Chondrocyte (in vitro differentiated cells): ENCODE measurements at places on chromosomes 5 and 9. TPM values are rescaled to one million over a fixed set of nuclear protein-coding genes. Genes with fewer than 3 reads are reported as not detected.

DNA sequence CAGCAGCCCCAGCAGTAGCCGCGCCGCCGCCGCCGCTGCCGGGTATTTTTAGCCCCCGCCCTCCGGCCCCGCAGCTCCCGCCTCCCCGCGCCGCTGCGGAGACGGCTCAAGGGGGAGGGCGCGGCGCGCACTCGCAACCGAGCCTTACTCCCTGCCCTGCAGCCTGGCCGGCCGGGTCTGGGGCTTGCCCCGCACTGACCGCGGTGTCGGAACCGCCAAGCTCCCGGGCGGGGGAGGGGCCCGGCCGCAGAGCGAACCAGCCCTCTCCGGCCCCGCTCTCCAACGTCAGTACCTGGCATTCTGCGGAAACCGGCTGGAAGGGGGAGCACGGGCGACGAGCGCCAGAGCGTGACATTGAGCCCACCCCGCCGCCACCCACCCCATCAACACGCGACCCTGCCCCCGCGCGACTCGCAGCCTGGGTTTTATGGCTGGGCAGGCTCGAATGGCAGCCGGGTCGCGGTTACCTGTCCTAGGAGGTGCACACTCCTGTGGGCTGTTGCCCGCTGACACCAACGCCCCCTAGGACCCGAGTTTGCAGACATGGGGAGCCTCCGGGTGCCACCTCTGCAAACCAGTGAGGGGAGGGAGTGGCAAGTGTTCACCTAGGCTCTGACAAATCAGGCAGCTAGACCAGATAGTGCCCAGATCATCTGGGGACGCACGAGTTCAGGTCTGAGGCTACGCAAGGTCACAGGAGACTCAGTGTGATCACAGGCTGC, at the start of gene ACSL6:
ACSL6 (minus strand) TSS at position 37 of the 722 bp plus-strand sequence. CDS start 105 bp downstream, outside the sequence.
- H3K27ac ChIP-seq = no peak within 1 kb of the TSS
- peak; percentile 80 for DNase-seq
- H3K27me3 ChIP-seq = peaks cover 59% of the 10 kb centered on the region
- peak within 1 kb of the TSS; percentile 66 for H3K4me3 ChIP-seq
- H3K36me3 ChIP-seq = no peaks in the 10 kb centered on the region

DNA sequence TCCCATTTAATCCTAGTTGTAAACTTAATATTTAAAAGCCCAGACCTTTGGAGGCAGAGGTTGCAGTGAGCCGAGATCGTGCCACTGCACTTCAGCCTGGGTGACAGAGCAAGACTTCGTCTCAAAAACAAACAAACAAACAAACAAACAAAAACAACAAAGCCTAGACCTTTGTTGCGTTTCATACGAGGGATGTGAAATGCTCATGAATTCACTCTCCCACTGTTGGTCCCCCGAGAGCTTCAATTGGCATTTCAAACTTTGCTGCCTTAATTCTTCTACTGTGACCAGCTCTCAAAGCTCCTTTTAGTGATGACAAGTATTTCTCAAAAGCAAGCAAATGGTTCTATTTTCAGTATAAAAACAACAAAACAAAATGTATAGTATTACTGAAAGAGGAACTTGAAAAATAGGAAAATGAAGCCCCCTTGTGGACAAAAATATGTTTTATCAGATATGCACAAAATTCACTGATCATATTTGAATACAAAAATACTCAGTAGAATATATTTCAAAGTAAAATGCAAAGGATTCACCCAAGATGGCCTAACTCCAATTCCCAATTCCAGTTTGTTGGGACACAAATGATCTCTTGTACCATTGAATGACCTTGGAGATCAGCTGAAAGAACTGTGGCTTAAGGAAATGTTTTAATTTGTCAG, 140.4 kb downstream of the ESM1 start:
- peaks cover 37% of the 10 kb centered on the region for H3K4me1 ChIP-seq
- H3K4me3 ChIP-seq = peak overlapping the region; percentile 53
- no peak for DNase-seq
- H3K27me3 ChIP-seq = no peaks in the 10 kb centered on the region

SMIM32 gene
- total RNA-seq = not detected in 3 replicates

- no peak for DNase-seq
- H3K27me3 ChIP-seq = peaks cover 8% of the 10 kb centered on the region
These were observed 64.8 kb upstream of the PLCXD3 start for GRCh38 chr5:41575110-41575779.

PCDHB8 gene
- 1.1 to 3.1 TPM (median 1.7 TPM) in 3 replicates for total RNA-seq
